EH (cell line): ENCODE measurements at places on chromosomes 16 and 17.

GRCh38 chr16:83198977-83199376 lies 572.2 kb downstream of the CDH13 start:
- DNase-seq = no peak

- DNase-seq = peak; percentile 40
These were observed 17.0 kb downstream of the DUSP14 start for GRCh38 chr17:37506678-37507077.

GRCh38 chr16:84524346-84524920 lies 20.0 kb upstream of the MEAK7 start:
- no peak for DNase-seq

DNA sequence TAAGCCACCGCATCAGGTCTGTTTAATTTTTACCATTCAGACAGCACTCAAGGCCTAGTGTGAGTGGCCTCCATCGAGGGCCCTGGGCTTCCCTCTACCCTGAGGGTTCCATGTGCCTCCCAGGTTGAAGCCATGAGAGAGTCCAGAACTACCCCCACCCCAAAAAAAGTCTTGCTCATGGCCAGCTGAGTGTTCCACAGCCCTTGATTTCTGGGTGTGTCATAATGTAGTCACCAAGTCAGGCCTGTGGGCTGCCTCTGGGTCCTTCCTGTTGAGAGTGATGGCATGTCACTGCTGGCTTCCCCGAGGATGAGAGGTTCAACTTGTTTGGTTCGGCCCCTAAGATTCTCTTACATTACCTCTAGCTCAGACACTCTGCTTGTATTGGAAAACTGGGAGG lies 100.6 kb downstream of the PITPNC1 start:
- DNase-seq = peak; percentile 60

DNA sequence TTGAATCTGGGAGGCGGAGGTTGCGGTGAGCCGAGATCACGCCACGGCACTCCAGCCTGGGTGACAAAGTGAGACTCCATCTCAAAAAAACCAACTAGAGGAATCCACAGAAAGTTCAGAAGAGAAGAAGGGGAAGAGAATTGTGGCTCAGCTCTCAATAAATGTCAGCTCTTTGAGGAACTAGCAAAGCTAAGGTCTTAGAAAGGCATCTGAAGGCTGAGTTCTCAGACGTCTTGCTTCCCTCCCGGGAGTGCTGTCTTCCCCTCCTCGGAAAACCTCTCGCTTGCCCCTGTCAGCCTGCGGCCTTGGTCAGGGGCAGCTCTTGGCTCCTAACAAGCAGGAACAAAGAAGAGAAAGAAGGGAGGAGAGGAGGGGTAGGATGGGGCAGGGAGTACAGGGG lies 5.3 kb downstream of the SHPK start:
- DNase-seq = no peak

- DNase-seq = no peak
These were observed 750.7 kb downstream of the KCNJ18 start for GRCh38 chr17:22443061-22443460.

DNA sequence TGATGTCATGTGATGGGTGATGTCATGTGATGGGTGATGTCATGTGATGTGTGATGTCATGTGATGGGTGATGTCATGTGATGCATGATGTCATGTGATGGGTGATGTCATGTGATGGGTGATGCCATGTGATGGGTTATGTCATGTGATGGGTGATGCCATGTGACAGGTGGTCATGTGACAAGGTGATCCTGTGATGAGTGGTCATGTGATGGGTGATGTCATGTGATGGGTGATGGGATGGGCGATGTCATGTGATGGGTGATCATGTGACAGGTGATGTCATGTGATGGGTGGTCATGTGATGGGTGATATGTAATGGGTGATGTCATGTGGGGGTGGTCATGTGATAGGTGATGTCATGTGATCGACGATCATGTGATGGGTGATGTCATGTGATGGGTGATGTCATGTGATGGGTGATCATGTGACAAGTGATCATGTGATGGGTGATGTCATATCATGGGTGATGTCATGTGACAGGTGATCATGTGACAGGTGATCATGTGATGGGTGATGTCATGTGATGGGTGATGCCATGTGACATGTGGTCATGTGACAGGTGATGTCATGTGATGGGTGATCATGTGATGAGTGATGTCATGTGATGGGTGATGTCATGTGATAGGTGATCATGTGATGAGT lies 17.2 kb downstream of the CD300LB start:
- peak; percentile 35 for DNase-seq

- DNase-seq = no peak
These were observed 53.6 kb downstream of the CYTH1 start for GRCh38 chr17:78728495-78728894.

DNA sequence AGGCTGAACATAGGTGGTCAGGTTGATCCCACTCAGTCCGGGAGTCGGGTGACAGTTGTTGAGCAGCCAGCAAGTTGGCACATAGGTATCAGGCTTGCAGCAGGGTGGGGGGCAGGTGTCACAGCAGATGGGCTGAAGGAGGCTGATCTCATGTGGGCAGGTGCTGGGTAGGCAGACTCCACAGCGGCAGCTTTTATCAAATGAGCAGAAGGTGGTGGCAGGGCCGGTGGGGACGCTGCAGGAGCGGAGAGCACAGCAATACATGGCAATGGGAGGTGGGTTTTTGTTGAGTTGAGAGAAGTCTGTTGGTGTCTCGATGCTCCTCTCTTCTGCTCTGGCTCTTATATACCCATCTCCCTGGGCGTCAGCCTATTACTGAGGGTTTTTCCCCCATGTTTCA lies at the start of gene KRTAP3-1:
KRTAP3-1 (minus strand) TSS at position 318 of the 400 bp plus-strand sequence; CDS start at position 264, 54 bp downstream.
- DNase-seq = no peak

GRCh38 chr17:39351508-39351907 lies 49.9 kb downstream of the FBXL20 start:
- DNase-seq = no peak

DNA sequence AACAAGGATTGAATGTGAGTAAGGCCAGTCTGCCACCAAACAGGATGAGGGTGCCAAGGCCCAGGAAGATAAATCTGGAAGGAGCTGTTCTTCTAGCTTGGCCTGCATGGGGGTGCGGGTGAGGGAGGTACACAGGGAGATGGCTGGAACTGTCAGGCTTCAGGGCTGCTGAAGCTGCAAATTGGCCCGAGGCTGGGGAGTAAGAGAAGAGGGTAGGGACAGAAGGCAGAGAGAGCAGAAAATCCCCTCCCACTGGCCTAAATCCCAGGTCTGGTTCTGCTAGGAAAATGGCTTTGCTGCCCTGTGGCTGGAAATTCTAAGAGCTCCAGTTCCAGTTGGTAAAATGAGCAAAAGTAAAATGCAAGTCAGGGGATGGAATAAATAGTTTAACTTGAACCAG lies 87.9 kb downstream of the CCDC182 start:
- DNase-seq = no peak

- DNase-seq = no peak
These were observed 181.5 kb downstream of the PRKCA start for GRCh38 chr17:66483906-66484305.

GRCh38 chr17:56502120-56502654 lies 91.3 kb upstream of the NOG start:
- DNase-seq = no peak

DNA sequence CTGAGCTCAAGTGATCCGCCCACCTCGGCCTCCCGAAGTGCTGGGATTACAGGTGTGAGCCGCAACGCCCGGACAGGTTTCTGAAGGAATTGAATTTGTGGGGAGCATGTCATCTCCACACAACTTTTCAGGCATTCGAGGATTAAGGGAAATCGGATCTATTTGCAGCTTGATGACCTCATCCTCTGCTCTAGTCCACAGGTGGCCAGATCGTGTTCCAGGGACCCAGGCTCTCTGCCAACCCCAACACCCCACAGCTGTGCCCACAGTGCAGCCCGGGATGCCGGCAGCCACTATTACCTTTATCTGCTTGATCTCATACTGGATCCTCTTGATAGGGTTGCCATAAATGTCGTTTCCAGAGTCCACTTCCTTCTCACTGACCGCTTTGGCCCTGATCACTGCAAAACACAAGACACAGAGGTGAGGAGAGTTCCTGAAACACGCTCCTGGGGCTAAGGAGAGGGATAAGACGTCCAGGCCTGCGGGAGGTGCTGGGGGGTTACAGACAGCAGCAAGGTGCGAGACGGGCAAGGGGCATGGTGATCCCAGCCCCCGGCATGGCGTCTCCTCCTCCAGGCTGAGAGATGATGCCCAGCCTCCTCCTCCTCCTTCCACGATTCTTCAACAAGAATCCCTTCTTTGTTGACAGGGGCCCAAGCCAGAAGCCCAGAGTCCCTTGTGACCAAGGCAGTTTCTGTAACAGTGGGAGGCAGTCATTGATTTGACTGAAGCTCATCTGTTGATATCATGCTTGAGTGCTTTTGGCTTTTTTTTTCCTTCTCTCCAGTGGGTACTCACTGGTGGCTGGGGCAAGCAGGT lies 29.3 kb downstream of the CEP295NL start:
- DNase-seq = peak; percentile 70

DNA sequence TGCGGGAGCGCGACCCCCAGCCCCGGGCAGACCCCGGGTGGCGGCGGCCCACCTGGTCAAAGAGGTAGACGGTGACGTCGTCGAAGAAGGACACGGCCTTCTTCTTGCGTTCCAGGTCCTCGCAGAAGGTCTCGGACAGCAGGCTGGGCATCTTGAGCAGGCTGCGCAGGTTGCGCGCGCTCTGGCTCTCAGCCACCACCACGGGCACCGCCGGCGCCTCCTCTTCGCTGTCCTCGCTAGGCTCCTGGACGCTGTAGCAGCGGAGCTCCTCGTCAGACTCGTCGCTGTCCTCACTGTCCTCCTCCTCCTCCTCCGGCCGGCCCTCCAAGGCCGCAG lies 45.2 kb upstream of the PVALEF start:
- no peak for DNase-seq

- no peak for DNase-seq
These were observed 24.1 kb upstream of the IL21R start for GRCh38 chr16:27377666-27378485.

DNA sequence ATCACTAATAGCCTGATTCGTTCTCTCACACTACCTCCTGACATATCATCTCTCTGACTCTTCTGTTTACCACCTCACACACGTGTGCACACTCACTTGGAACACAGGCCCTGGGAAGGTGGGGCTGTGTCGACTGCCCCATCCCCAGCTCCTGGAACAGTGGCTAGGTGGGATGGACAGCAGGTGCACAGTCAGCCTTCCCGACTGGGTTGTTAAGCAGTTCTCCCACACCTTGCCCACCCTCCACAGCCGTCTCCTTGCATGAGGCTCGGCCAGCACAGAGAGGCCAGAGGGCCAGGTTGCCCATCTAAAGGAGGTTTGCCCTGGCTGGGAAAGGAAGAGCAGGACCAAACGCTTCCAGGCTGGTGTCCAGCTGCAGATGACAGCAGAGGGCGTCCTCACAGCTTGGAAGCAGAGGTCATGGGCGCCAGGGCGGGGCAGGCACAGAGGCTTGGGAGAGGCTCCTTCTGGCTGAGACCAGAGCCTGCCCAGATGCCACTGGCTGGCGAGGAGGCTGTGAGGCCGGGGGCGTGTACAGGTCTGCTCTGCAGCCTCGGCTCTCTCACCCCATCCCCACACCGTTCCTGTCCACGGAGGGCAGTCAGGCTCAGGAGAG lies 92.8 kb downstream of the AMFR start:
- peak; percentile 72 for DNase-seq

DNA sequence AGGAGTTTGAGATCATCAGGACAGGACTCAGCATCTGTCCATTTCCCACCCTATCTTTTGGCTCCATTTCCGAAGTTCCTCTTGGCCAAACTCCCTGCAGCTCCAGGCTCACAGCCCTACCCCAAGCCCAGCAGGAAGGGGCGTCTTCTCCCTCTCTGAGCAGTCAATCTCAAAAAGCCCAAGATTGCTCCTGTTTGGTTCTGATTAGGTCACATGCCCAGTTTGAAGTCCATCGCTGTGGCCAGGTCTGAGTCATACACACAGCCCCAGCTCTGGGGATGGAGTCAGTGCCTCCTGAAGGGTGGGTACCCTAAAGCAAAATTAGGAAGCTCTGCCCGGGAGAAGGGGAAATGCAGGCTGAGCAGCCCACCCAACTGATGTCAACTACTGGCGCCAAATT lies 23.9 kb downstream of the SNX20 start:
- no peak for DNase-seq

DNA sequence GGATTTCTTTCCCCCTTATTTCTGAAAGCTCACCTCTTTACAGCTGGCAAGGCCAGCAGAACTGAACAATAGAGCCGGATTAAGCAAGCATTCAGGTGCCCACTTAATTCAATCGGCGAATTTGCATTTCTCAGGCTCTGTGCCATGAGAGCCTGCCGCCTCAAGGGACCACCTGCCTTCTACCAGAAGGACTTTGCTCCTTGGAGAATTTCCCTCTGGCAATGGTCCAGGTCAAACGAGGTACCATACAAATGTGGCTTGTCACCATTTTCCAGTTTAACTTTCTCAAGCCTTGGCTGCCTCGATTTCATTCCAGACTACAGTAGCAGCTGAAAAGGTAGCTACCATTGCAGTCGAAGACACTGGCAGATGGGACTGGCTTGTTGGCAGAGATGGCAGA lies 534.0 kb downstream of the MAF start:
- no peak for DNase-seq

GRCh38 chr17:1460233-1460632 lies 4.2 kb upstream of the CRK start:
- DNase-seq = peak; percentile 36

DNA sequence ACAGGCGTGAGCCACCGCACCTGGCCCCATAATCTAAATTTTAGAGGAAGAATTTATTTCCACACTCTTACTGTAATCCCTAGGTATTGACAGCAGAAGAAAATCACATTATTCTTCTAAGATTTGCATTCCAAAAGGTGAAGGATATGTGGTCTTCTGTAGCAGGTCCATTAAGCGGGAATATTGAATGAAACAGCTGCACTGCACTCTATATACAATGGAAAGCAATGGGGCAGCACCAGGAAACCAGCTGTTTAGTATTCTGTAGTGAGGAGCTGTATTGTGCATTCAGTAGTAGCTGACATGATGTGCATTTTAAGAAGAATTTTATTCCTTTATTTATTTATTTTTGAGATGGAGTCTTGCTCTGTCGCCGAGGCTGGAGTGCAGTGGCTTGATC lies 49.6 kb downstream of the PSMD12 start:
- DNase-seq = no peak

GRCh38 chr16:3771513-3771912 lies 54.2 kb upstream of the TRAP1 start:
- DNase-seq = peak; percentile 39

DNA sequence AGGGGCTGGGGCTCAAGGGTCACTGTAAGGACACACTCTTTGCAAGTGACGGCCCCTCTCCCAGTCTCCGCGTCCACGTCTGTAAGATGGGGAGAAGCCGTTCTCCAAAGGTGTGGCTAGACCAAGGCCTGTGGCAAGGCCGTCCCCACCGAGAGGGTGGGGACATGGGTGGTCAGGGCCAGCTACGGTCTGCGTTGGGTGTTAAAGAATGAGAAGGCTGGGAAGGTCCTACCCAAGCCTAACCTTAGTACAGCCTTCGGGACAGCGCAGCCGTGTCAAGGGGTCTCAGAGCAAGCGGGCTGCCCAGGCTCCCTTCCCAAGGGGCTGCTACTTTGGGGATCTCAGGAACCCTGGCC lies 1.9 kb downstream of the C1QTNF8 start:
- no peak for DNase-seq

DNA sequence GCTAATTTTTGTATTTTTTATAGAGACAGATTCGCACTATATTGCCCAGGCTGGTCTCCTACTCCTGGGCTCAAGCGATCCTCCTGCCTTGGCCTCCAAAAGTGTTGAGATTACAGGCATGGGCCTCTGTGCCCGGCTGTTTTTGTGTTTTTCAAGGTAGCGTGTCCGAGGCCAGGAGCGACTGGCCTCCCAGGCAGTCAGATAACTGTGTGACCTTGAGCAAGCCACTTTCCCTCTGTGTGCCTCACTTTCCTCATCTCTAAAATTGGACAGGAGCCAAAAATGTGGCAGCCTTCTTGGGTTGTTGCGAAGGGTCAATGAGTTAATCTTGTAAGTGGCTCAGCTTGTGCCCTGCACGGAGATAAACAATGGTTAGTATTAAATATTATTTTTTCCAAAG lies 2.4 kb downstream of the ABCC1 start:
- DNase-seq = no peak
